ENCODE measurements at places on chromosomes 11 and 22. TPM values are rescaled to one million over a fixed set of nuclear protein-coding genes. Genes with fewer than 3 reads are reported as not detected.

OR5D13 gene
- total RNA-seq, result not detected

MRPL40 gene
- 42.1 TPM for total RNA-seq

MAP6 gene
- total RNA-seq, result 1.4 TPM

EHF gene
- 1.7 TPM for total RNA-seq

C22orf31 gene
- total RNA-seq, result not detected

SLC22A25 gene
- not detected for total RNA-seq

All from A549 treated with dexamethasone at 1 μM for 4 hours (cell line).